NAMALWA (cell line): ENCODE measurements at places on chromosomes 2 and 18.

GRCh38 chr18:6010284-6010683, 115.0 kb upstream of the TMEM200C start:
- no peak for DNase-seq

DNA sequence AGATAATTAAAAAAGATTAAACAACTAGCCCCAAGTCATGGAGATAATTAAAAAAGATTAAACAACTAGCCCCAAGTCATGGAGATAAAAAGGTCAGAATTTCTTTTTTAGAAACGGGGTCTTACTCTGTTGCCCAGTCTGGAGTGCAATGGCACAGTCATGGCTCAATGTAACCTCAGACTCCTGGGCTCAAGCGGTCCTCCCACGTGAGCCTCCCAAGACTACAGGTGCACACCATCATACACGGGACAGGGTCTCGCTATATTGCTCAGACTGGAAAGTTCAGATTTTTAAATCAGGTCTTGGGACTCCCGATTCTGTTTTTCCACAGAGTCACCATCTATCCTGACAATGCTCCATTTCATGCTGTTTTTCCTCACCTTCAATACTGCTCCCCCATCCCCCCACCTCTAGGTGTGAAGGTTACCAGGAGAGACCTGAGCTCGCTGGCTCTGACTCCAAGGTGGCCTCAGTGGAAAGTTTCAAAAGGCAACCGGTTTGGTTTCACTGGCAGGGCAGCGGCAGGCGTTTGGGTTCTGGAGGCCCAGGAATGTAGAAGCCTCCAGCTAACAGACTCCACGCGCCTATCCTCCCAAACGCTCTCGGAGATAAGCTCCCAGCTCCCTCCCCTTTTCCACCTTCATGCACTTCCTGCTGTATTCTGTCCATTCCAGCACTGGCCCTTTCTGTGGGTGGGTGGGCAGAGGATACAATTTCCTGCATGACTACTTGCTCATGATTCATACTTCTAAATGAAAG, 2.9 kb upstream of the SEMA4C start:
- no peak for DNase-seq

DNA sequence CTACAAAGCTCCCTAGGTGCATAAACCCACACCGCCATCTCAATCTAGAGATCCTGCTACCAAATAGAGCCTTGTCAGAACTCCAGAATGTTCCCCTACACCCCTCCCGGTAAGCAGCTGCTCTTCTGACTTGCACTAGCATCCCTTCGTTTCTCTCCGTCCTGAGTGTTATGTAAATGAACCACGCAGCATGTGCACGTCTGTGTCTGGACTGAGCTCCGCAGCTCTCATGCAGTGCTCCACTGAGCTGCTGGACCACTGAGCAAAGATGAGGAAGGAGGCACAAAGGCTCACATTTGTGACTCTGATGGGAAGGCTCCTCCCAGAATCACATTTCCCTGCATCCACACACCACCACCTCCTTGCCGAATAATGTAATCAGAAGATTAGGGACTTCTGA, 203.6 kb downstream of the MYT1L start:
- DNase-seq = no peak

DNA sequence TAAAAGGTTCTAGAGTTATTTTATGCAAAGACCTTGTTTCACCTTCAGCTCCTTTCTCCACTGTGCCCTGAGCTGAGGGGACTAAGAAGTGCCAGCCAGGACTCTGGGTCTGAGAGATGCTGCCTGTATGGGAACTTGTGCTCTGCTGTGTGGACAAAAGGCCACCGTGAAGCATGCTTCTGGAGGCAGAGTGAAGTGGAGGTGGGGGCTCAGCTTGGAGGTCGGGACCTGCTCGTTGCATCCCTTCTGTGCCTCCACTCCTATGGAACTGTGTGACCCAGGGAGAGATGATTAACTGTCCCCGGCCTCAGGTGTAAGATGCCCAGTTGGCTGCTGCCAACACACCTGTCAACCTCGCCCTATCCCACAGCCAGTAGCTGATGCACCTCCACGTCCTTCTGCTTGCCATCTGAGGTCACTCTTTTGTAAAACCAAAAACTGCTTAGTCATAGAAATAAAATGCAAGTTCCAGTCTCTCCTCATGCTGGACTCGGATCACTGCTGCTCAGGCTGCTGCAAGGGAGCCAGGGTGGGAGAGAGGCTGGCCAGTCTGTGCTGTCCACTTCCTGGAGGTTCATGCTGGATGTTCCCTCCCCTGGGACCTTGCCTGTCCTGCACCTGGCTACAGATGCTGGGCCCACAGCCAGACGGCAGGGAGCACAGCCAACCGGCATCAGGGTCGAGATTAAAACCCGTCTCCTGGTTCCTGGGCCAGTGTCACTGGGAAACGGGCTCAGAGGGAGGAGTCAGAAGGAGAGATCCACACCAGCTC, 113.2 kb downstream of the ACKR3 start:
- DNase-seq = no peak
